SK-N-SH (cell line): ENCODE measurements at places on chromosomes 3 and 15. TPM values are rescaled to one million over a fixed set of nuclear protein-coding genes. Genes with fewer than 3 reads are reported as not detected.

LCTL gene
- 1.9 and 2.4 TPM in 2 replicates for polyA plus RNA-seq

SCAPER gene
- 1.8 and 2.5 TPM in 2 replicates for polyA plus RNA-seq

LHFPL4 gene
- polyA plus RNA-seq: 0.39 and 0.91 TPM in 2 replicates

GPX1 gene
- polyA plus RNA-seq: 661 and 815 TPM in 2 replicates

ZCWPW2 gene
- polyA plus RNA-seq: 0.13 and 0.15 TPM in 2 replicates

- no peak for DNase-seq
- peak overlapping the region; percentile 99; the same call in 1 of the 2 replicates for H3K27ac ChIP-seq
- H3K4me1 ChIP-seq: peaks cover 25% of the 10 kb centered on the region
- no peaks in the 10 kb centered on the region for H3K27me3 ChIP-seq
- no peak overlapping the region for H3K4me3 ChIP-seq
Observed at GRCh38 chr15:92910451-92910850, 10.3 kb downstream of the CHD2 start.

DNA sequence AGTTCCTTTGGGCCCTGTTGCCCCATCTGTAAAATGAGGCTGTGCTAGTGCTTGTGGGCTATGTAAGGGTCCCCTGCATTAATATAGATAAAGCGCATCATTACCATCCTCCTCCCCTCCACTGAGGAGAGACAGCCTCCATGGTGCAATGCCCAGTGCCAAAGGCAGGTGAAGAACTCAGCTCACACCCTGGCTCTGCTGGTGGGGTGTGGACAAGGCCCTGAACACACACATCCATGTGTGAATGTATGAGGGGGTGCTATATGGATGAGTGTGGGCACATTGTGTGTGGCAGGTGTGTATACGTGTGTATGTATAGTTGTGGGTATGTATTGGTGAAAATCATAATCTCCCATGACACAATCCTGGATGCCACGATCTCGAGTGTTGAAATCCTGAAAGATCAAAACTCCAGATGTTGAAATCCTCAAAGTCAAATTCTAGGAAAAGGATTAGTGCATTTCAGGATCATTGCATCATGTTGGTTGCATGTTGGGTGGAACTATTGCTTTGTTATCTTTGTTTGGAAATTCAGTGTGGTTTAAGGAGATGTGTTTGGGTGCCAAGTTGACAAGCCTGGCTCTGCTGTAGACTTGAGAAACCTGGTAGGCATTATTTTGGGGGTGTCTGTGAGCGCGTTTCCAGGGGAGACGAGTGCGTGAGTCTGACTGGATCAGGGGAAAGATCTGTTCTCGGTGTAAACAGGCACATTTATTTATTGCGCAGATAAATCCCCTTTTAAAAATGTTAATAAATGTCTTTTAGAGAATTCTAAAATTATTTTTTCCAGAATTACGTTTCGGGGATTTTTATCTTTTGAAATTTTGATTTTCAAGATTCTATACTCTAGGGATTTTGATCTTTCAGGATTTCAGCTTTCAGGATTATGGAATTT, 42.0 kb upstream of the SEC61A1 start:
- H3K27ac ChIP-seq: no peak overlapping the region
- no peaks in the 10 kb centered on the region for H3K27me3 ChIP-seq
- H3K4me3 ChIP-seq: no peak overlapping the region
- DNase-seq: no peak
- H3K4me1 ChIP-seq: no peaks in the 10 kb centered on the region
- H3K36me3 ChIP-seq: no peaks in the 10 kb centered on the region

- H3K27me3 ChIP-seq: no peaks in the 10 kb centered on the region
- no peak overlapping the region for H3K27ac ChIP-seq
- no peak overlapping the region for H3K4me3 ChIP-seq
- peaks cover 3% of the 10 kb centered on the region for H3K4me1 ChIP-seq
- peaks cover 4% of the 10 kb centered on the region for H3K36me3 ChIP-seq
Observed at GRCh38 chr3:71225002-71225684, 358.4 kb downstream of the FOXP1 start.

GRCh38 chr3:153595186-153595815, 433.3 kb downstream of the RAP2B start:
- peak; percentile 1 for DNase-seq
- H3K27me3 ChIP-seq: no peaks in the 10 kb centered on the region
- H3K4me3 ChIP-seq: no peak overlapping the region
- H3K4me1 ChIP-seq: no peaks in the 10 kb centered on the region; the same call in 1 of the 2 replicates
